ENCODE measurements at places on chromosomes 1 and 21.

GRCh38 chr21:41660748-41661147, 106.1 kb downstream of the RIPK4 start:
- DNase-seq: no peak

DNA sequence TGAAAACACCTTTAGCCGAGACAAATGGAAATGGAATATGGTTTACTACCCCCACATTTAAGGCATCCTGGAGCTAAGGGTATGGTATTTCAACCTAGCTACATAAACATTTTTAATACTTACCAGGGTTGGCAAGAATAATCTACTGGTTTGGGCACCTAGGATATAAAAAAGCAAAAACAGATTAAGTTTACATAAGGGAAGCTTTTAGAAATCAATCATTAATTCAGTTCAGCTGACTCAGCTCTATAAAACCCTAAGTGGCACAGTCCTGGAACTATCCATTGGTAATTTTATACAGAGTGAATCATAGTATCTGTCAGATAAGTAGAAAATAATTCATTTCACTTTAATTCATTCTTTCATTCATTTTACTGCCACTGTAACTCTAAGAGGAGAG, 355.2 kb downstream of the VAV3 start:
- no peak for DNase-seq

DNA sequence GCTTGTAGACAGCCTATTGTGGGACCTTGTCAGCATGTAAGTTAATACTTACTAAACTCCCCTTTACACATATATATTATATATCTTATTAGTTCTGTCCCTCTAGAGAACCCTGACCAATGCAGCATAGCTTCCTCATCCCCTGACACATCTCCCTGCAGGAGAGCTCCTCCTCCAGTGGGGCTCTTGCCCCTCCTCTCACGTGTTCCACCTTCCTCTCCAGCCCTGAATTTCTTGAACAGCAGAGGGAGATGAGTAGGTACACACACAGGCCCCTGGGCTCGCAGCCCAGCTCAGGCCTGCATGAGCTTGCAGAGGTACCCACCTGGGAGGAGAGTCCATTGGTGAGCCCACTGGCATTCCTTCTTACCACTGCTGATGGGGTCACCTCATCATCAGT, 27.3 kb upstream of the GOLT1A start:
- DNase-seq: no peak

DNA sequence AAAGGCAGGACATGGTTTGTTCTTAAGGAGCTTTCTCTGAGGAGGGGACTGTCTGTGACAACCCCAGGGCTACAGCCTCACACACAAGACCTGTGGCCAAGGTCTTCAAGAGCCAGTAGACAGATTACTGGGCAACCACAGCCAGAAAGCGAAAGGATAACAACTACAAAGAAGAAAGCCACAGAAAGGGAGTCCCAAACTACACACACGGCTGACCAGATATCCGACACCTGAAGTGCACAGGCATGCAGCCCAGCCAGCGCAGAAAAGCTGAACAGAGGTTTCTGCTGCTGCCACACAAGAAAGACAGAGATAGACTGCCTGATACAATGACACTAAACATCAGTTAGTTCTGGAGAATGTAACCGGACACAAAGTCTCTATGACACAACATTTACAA, 21.4 kb upstream of the NADK start:
- no peak for DNase-seq

DNA sequence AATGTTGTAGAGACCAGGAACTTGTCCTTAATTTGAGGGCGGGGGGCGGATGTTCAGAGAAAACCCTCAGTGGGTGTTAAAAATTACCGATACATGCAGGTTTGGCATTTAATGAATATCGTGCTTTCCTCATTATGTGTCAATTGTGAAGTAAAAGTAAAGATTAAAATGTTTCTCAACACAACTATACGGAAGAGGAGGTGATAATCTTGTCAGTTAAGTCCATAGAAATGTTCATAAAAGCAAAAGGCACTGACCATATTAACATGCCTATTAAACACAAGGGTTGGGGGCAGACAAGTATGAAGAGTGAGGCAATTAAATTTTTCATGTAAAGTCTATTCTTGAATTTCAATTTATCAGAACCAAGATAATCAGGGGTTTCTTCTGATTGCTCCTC, 1.3 kb downstream of the BRINP3 start:
- DNase-seq: no peak

Data from NCI-H1930 (cell line).